NCI-H510A (cell line): ENCODE measurements at places on chromosomes 5 and 9.

GRCh38 chr9:130824643-130825350 is 10.3 kb upstream of the ABL1 start:
- no peak for DNase-seq

DNA sequence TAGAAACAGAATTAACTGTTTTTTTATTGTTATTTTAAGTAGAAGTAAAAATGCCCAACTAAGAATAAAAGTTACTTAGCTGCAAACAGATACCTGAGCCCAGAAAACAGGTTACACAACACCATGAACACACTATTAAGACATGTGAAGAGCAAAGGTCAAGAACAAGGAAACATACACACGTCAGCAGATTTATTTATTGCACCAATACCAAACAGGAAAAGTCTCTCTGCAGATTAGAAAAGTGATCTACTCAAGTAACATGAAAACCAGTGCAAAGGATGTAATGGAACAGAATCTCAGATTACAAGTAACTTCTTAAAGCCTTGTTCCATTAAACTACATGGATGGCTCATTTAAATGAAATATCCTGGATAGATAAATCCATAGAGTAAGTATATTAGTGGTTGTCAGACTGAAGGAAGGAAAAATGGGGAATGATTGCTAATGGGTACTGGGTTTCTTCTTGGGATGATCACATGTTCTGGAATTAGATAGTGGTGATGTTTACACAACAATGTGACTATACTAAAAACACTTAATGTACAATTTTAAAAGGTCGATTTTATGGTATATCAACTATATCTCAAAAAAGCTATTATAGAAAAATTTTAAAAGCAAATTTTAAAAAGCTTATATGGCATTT is 6.1 kb downstream of the SAR1B start:
- DNase-seq = no peak

DNA sequence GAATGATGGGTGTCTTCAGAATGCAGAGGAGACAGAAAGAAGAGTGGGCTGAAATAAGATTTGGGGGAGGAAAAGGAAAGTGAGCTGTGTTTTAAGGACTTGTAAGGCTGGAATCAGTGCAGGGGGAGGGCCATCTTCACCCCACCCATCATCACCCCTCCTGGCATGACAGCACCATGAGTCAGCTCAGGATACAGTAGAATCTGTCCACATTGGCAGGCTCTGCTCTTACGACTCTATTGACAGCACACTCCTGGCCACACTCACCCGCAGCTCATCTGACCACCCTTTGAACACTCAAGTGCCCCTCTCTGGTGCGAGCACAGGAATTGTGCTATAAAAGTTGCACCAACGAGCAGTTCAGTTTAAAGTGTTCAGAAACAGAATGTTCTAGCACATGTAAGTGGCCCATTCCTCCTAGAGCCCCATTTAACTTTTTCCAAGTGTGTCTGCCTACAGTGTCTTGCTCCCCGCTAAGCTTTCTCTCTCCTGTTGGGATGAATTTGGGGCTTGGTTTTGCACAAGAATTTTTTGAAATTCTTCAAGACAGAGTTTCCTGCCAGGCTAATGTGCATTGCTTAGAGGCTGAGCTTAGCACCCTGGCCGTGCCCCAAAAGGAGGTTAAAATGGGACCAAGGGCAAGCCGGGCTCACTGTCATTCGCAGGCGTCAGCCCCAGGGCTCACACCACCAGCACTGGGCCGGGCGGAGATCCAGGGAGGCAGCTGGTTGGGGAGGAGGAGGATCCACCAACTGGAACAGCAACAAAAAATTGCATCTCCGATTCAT is 12.0 kb downstream of the ADRA1B start:
- no peak for DNase-seq

GRCh38 chr5:115100319-115100955 is 69.3 kb downstream of the TRIM36 start:
- no peak for DNase-seq

DNA sequence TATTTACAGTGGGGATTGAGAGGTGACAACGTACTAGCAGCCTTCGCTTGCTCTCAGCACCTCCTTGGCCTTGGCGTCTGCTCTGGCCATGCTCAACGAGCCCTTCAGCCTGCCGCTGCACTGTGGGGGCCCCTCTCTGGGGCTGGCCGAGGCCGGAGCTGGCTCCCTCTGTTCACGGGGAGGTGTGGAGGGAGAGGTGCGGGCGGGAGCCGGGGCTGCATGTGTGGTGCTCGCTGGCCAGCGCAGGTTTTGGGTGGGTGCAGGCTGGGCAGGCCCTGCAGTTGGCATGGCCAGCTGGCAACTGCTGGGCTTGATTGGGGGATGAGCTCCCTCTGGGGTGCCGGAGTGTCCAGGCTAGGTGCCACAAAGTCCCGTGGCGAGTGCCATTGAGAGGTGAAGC is 5.8 kb upstream of the DMRTA1 start:
- DNase-seq = no peak

GRCh38 chr5:126794157-126794828 is 17.4 kb downstream of the LMNB1 start:
- DNase-seq = no peak

- DNase-seq = no peak
These were observed 294.7 kb upstream of the SLC30A5 start for GRCh38 chr5:68798877-68799843.

DNA sequence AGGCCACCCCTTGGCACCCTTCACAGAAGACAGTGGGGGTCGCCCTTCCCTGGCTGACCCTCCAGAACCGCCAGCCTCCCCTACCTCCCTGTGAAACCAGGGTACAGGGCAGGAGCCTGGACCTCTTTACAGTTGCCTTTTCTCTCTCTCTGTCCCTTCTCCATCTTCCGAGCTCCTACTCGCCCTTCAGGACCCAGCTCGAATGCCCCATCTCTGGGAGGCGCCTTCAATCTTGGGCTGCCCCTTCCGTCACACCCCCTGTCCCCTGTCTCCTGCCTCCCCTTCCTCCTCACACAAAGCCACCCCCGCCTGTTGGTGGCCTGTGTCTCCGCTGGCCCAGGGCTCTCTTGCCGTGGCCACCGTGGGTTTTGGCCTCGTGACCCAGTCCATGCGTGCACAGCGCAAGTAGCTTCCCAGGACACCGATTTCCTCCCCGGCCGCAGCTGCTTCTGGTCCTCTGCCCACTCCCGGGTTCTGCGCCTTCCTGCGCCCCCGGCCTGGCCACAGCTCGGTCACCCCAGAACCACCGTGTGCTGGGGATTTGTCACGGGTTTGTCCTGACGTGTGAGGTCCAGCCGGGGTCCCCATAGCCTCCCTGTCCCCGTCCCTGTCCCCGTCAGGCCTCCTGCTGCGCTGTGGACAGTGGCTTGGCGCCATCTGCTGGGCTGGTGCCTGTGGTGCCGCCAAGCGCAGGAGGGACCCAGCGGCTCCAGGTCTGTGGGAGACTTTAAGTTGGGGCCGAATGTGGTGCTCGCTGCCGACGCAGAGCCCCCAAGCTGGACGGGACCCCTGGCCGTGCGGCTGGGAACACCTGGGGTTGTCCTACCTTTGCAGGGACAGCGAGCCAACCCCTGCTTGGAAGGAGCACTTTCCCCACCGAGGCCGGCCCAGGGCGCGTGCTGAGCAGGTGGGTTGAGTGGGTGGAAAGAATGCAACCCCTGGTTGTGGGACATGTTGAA is 4.0 kb upstream of the TMEM250 start:
- peak; percentile 40 for DNase-seq

GRCh38 chr9:97873425-97873824 is 20.4 kb downstream of the FOXE1 start:
- DNase-seq = no peak

GRCh38 chr9:120916588-120916987 is 10.0 kb downstream of the TRAF1 start:
- DNase-seq = no peak

- no peak for DNase-seq
These were observed 3.1 kb downstream of the RHOBTB3 start for GRCh38 chr5:95734187-95734586.

DNA sequence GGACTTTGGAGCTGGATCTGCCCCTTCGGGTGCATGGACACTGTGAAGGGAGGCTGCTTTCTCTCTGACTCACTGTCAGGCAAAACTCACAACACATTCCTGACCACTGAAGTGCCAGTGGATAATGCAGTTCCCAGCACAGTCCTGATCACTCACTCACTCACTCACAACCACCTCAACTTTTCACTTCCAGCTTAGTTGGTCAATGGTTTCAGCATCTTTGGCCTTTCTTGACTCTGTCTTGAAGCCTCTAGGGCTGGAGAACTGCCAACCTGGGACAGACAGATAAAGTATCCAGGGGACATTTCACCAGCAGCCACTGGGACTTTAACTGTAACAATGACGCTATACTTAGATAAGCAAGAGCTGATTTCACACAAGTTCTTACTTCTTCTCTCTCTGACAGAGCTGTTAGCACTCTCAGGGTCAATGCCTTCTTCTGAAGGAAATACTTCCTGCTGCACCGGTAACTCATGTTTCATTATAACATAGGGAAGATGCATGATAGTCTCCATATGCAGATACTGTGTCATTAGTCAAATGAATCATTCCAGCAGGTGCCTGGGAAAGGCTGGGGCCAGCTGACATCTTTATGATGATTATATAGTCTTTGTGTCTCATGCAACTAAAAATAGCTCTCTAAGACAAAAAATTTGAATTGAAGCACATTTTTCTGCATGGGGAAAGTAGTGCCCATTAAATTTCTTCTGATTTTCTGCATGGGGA is 499.0 kb downstream of the SEMA5A start:
- DNase-seq = no peak

DNA sequence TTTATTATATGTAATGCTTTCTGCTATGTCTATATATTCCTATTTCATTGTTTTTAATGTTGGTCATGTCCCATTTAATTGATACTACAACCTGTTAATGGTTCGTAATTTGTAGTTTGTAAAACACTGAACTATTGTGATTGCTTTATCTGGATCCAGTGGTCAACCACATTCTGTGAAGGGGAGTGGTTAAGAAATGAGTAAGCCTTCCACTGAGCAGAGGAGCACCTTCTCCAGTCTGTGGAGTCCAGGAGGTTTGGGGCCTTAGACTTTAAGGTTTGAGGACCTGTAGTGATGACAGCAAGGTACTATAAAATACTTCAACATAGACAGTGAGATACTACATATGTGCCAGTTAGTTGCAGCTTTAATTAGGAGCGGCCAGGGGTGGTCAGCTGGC is 67.7 kb upstream of the RAD23B start:
- DNase-seq = no peak

DNA sequence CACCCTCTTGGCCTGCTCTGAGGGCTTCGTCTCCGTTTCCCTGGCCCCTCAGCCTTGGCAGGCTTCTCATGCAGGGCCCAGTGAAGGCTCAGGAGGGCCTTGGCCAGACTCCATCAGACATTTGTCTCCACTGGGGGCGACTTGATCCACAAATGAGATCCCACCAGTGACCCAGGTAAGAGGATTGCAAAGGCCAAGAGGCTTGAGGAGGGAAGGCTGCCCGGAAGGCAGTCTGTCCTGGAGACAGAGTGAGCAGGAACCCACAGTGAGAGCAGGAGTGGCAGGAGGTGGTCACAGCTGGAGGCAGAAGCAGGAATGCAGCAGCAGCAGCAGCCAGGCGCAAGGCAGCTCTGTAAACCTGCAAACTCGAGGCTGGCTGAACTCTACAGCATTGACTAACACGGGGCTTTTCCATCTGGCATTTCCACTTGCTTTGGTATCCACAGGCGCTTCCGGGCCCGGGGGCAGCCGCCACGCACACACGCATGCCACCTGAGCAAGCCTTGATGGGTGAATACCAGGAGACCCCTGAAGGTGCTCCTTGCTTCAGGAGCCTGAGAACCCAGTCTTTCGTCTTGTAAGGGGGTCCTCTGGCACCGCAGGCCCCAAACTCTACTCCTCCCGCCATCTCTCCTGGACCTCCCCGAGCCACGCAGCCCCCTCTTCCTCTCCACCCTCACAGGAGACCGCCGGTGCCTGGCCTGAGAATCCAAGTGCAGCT is 14.7 kb downstream of the MGAT1 start:
- no peak for DNase-seq

DNA sequence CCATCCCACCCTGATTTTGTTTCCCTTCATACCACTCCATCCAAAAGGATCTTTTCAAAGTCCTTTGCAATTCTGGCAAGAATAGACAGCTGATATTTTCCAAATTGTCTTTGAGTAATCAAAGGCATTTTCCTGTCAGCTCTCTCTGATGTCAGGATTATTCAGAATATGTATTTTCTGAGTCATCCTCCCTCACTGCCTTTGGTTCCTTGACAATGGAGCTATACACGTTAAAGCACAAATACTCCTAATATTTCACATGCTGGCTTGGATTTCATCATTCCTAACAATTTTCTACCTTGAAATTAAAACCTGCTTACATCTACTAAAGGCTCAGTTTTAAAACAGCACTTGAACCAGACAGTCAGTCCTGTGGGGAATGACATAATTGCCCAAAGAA is 379.4 kb downstream of the GADD45G start:
- DNase-seq = no peak

GRCh38 chr9:73916016-73916673 is 581.0 kb upstream of the RORB start:
- DNase-seq = no peak

DNA sequence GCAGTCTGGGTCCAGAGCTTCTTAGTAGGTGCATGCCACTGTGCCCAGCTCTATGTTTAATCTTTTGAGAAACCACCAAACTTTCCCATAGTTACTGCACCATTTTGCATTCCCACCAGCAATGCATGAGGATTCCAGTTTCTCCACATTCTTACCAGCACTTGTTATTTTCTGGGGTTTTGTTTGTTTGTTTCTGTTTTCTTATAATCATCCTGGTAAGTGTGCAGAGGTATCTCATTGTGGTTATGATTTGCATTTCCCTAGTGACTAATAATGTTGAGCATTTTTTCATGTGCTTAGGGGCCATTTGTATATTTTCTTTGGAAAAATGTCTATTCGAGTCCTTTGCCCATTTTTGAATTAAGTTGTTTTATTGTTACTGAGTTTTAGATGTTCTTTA is 11.4 kb downstream of the FOXE1 start:
- no peak for DNase-seq

GRCh38 chr5:134174841-134175839 is 1.6 kb downstream of the SKP1 start:
- DNase-seq = no peak

GRCh38 chr5:136210259-136210658 is 17.3 kb upstream of the SMIM32 start:
- no peak for DNase-seq

DNA sequence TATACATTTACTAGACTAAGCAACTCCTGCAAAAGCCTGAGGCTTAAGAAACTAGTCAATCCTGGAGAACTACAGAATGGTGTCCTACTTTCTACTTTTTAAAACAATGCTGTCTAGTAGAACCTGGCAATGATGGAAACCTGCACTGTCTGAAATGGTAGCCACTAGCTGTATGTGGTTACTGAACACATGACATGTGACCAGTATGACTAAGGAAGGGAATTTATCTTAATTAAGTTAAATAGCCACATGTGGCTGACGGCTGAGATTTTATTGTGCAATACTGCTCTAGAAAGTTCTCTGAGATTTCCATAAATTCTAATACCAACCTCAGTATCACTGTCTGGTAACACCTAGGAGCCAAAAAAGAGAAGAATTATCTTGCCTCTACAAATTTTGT is 44.9 kb upstream of the RAPGEF6 start:
- no peak for DNase-seq

GRCh38 chr9:125561509-125562148 is 145.4 kb downstream of the MAPKAP1 start:
- DNase-seq = no peak

- DNase-seq = no peak
These were observed 125.0 kb downstream of the CEMIP2 start for GRCh38 chr9:71643330-71643729.
